ENCODE measurements at places on chromosomes 13 and 19.

GRCh38 chr13:51924756-51925544 lies 63.2 kb downstream of the CCDC70 start:
- no peak for DNase-seq

DNA sequence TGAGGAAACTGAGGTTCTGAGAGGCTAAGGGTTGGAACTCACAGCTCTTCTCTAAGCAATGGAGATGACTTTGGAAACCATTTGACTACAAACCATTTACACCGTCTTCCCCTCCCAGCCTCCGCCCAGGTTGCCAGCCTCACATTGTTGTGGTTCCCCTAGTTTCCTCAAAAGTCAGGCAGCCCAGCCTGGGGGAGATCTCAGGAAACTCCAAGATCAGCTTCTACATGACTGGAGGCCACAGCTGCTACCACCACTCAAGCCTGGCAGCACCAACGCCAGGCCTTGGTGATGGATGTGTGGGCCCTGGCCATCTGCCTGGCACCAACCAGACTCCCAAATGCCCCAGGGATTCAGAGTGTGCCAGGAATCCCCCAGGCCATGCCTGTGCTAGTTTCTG lies 207.9 kb downstream of the TSHZ3 start:
- DNase-seq: no peak

GRCh38 chr13:74132152-74132775 lies 1.9 kb downstream of the KLF12 start:
- DNase-seq: no peak

DNA sequence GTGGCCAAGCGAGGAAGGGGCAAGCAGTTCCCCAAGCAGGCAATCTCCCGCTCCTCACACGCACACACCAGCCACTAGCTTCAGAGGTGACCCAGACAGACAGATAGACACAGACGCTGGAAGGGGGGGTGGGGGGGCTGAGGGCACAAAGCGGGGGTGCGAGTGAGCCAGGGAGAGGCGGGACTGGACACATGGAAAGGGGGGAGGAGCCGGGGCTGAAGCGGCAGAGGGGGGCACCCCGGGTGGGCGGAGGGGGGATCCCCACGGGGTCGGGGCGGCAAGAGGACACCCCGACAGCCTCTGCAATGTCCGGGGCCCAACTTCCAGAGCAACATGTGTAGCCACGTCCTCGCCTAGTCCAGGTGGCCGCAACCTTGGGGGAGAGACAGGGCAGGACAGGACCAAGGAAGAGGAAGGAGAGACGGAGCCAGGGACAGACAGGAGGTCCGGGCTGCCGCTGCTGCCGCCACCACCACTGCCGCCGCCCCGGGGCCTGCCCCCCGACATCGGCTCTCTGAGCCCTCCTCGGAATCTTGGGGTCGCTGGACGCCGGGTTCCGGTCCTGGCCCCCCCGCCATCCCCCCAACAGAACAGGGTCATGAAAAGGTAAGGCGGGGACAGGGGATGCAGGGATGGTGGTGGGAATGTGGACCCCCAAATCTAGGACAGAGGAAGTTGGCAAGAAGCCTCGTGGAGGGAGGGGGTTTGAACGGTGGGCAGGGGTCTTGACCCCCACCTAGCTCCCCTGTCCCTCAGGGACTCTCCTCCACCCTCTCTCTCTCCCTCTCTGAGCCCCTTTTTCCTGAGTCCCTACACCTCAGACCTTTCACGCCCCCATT lies 1.1 kb downstream of the GRIN2D start:
- no peak for DNase-seq

DNA sequence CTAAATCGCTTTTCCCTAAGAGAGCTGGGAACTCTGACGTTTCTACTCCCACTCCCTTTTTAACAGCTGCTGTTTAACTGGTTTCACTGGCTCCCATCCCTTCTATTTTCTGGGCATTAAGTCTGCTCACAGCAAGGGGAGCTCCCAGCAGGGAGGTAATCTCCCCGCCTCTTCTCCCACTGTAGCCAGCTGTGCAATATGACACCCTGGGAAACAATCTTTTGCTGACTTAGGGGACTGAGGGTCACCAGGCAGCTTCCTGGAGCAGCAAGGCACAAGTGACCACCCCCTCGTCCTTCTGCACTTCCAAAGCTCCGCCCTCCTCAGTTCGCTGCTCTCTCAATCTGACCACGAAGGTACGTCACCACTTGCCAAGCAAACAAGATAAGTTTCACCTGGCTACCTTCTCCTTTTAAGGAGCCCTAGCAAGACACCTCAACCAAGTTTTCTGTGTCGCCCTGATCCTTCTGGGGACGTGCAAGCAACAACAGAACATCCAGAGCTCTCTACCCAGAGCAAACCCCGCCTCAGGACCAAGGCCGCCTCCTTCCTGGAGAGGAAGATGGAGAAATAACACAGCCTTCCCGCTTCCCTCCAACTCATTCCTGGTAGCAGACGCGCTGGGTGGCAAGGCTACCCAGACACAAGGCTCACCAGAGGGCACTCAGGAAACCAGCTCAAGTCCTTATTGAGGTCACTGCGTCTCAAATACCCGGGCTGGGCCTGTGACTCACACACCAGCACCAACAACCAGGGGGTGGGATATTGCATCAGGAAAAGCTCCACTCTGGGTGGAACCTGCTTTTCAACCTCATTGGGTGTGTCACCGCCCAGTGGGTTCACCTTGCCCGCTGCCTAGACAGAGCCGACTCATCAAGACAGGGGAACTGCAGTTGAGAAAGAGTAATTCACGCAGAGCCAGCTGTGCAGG lies 92.4 kb downstream of the STK24 start:
- peak; percentile 76 for DNase-seq

- DNase-seq: no peak
Observed at GRCh38 chr19:49933643-49934042, 4.3 kb upstream of the NUP62 start.

DNA sequence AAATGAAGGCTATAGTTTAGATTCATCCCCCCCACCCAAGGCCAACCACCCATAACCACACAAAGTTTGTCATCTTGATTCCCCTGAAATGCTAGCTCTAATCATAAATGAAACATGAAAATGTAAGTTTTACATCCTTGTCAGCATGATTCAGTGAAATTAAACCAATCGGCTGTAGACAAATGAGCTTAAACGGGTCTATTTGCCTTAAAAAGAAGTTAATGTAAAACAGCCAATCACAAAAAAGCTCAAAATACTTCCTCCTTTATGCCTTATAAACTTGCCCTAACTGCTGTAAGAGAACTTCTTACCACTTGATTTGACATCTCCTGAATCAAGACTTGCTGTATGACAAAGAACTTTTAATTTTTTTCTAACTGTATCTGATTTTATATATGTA lies 34.5 kb upstream of the MRI1 start:
- no peak for DNase-seq

DNA sequence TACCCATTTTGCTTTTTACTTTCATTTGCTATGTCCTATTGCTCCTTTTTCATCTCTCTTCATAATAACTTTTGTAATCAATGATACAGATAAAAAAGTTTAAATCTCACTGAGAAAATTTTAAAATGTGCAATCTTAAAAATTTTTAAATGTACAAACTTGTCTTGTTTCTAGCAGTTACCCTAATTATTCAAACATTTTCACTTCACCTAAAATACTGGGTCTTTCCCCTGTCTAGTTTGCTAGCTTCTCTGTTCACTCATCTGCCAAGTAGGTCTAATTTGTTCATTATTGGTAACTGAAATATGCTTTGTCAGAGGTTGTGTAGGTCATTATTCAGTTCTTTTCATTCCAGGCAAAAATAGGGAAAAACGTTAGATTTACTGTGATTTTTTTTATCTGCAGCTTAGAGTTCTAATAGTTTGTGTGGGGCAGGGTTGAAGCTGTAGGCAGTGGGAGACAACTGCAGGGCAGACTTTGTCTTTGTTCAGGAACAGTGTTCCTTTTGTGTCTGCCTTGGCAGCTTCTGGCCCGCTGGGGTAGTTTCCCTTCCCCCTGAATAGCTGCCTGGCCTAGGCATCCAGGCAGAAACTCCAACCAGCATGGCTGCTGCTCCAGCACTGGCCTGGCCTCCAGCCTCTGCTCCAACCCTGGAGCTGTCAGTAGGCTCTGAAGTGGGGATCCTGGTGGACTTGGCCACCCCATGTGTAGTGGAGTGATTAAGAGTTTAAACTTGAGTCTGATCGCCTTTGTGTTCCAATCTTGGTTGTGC lies 48.5 kb downstream of the WDFY2 start:
- no peak for DNase-seq

- peak; percentile 92 for DNase-seq
Observed at GRCh38 chr19:33177417-33177979, 16.6 kb upstream of the LRP3 start.

DNA sequence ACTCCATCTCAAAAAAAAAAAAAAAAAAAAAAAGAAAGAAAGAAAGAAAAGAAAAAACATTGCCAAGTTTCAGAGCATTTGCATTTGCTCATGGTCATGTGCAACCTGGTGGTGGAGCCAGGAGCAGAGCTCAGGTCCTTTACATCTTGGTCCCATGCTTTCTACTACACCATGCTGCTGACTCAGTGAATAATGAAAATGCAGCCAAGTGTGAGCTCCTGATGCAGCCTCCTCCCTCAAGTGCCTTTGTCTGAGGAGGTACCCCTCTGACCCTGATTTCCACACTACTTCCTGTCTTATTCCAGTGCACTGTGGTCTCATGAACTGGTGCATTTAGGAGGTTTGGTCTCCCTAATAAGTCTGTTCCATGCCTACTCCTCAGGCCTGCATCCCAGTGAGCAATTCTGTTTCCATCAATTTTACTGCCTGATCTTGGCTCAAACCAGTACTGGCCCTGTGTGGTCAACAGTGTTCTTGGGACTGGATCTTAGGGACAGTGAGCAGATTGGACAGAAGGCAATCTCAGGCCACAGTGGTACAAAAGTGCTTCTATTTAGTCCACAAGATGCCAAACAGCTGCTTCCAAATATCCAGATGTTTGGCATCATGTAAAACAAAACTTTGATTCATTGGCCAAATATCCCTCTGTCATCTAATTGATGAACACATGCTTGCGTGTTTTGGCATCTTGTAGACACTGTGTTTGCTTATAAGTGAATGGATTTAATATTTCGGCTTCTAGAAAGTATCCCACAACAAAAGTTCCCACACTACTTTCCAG lies 28.8 kb upstream of the LRCH1 start:
- no peak for DNase-seq

DNA sequence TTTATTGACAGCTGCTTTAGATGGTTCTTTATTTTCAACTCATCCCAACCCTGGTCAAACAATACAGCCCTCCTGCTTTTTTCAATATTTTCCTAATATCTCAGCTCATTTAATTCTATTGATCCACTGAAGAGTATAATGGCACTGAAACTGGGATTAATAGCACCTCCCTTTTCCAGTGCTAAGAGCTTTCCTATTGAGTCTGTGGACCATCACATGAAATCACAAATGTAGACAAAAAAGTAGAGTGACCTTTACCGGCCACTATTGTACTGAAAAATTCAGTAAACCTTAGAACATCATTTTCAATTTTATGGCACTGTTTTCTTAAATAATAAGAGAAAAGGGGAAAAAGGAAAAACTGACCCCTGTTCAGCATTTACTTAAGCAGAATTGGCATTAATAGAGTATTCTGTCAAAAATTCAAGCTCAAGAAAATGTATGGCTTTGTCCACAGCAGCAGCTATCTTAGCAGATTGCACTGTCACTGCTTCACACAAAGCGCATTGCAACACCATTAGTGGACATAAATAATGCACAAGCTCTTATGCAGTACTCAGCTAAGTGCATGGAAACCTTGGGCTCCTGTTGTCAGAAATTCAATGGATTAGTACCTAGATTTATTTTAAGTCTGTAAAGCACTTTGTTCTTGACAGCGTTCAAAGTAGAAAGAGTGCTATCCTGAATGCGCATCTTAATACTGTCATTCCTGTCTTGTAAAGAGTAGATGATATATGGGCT lies 851.0 kb upstream of the KLHL1 start:
- DNase-seq: no peak

GRCh38 chr13:29924482-29925350 lies 74.3 kb upstream of the UBL3 start:
- DNase-seq: peak; percentile 59

GRCh38 chr19:2354670-2355069 lies 5.4 kb upstream of the TMPRSS9 start:
- DNase-seq: no peak

GRCh38 chr19:55208880-55209692 lies at the start of gene PTPRH:
Gene PTPRH, minus strand, starts transcription at chr19:55209501. Its CDS starts 68 bp downstream, at chr19:55209433.
- DNase-seq: no peak

DNA sequence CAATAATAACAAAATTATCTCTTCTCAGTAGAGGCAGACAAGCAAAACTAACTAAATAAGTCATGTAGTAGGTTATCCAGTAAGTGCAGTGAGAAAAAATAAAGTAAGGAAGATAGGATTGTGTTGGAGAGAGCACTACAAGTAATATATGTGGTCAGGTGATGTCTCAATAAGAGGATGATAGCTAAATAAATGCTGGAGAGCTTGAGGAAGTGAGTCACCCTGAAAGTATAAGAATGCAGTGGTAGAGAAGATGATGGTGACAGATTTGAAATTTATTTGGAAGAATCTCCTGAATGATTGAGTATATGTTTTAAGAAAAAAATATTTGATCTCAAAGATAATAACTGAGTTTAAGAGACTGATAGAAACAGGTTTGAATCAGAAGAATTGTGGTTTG lies 152.2 kb upstream of the PRR20A start:
- DNase-seq: no peak

- no peak for DNase-seq
Observed at GRCh38 chr19:45771311-45771933, 2.4 kb upstream of the SIX5 start.

DNA sequence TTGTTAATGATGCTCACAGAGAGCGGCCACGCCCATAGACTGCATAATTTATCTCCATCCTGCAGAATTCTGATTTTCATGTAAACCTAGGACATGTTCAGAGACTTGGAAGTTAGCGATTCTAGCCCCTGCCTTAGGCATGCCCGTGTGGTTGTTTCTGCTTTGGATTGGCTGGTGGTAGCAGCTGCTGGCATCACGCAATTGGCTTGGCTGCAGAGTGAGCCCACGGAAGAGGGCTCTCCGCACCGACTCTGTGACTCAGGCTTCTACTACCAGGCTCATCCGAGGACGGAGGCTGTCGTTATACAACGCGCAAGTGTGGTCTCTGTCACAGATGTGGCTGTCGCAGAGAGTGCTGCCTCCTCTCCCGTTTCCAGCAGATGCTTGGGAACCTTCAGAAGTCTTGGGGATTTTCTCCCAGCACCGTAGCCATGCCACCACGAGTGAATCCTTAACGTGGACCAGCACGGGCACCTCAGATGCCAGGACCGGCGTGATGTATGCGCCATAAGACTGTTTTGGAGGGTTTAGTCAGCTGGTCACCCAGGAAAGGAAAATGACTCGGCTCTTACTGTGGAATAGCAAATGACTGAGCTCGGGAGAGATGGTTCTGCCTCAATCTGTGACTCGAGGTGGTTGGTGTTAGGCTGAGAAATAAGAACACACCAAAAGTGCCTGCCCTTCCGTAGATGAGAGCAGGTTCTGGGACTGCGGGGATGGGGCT lies 61.0 kb upstream of the F7 start:
- no peak for DNase-seq
